MCF 10A (cell line): ENCODE measurements at places on chromosomes 6 and 20.
A peak's percentile ranks its signal among the peaks of the same experiment; 100 is the strongest.

- DNase-seq, result peak; percentile 81
These were observed 135.0 kb upstream of the MAN1A1 start for GRCh38 chr6:119484598-119484997.

DNA sequence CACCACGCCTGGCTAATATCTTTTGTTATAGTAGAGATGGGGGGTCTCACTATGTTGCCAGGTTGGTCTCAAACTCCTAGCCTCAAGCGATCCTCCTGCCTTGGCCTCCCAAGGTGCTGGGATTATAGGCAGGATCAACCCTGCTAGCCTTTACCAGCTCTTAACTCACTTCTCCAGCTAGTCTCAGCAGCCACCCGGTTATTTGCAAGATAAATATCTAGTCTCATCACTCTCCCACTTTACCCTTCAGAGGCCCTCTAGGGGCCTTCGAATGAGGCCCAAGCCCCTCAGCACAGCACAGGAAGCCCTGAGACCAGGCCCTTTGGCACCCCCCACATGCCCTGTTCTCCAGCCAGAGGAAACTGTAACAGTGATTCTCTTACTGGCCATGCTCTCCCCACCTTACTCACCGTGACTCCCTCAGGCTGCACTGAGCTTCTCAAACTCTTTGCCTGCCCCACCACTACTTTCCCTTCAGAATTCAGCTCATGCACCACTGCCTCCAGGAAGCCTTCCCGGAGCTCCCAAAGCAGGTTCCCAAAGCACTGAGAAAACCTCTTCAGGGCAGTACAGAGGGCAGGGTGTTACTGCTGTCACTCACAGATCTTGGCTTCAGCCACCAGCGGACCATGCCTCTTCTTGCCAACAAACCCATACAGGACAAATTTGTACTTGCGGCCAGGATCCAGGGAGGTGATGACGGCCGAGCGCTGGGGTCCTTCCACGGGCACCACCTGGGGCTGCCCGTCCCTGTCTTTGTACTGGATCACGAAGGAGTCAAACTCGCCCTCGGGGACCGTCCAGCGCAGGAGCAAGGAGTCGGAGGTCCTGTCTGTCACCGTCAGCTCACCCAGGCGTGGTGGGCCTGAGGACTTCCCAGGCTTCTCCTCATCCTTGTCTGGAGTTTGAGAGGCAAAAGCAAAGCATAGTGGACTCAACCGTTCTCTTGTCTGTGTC is 25.0 kb downstream of the TNXB start:
- DNase-seq, result no peak

- DNase-seq, result peak; percentile 22
These were observed 66.1 kb downstream of the CD24 start for GRCh38 chr6:106908386-106908840.

- DNase-seq, result no peak
These were observed 129.6 kb upstream of the NUP153 start for GRCh38 chr6:17836293-17836692.

DNA sequence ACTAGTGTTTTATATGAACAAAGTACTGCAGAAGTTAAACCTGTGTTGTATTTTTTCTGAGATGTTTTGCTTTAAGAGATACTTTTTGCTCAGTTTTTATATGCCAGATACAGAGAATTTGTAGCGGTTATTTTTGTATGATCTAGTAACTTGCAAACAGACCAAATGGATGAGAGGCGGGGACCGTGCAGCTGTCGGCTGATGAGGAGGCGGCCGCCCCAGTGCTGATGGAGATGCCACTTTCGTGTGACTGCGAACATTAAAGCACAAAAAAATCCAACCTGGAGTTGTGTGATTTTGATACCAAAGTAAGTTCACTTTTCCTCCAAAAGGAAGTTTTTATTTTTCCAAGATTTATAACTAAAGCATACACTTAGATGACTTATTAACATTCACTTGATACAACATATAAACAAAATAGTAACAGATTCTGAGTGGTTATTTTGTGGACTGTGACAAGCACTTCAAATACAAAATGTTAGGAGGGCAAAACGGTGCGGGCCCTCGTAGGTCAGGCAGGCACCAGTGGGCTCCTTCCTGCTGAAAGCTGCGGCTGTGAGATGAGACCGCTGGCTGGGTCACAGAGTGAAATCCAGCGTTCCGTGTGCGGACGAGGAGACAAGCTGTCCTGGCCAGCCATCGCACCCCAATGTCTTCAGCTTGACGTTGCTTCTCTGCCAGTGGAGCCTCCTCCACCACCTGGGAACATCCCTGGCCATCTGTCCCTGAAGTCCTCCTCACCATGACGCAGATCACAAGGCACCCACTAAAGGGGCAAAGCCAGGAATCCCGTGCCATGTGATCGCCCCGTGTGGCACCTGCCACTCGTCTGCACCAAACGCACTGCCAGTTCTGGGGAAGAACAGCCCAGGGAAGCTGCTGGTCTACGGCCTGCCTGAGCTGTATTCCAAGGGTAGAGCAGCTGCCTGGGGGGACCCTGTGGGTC is 4.0 kb upstream of the OGFR start:
- DNase-seq, result no peak

- no peak for DNase-seq
These were observed 239.5 kb upstream of the RAB32 start for GRCh38 chr6:146304181-146304580.

- DNase-seq, result no peak
These were observed 228.5 kb downstream of the PHF3 start for GRCh38 chr6:63864061-63864460.

DNA sequence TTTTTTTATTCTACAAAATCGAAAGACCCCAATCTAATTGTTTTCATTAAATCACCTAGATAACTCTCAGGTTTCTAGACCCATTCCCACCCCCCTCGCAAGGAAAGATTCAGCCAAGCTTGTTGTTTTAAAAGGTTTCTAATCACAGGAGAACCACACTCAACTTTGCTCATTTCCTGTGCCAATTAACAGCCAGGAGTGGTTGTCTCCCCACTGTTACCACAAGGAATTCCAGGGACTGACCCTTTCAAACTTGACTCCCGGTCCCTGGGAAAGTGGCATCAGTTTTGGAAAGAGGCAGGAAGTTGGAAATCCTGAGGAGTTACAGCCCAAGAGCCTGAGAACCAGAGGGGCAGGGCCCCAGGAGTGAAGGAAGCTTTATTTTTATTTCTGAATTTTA is 561.3 kb upstream of the JAG1 start:
- DNase-seq, result peak; percentile 18

GRCh38 chr6:29708432-29709179 is 14.6 kb upstream of the HLA-F start:
- no peak for DNase-seq

GRCh38 chr6:108665495-108666196 is 104.9 kb downstream of the FOXO3 start:
- DNase-seq, result no peak

DNA sequence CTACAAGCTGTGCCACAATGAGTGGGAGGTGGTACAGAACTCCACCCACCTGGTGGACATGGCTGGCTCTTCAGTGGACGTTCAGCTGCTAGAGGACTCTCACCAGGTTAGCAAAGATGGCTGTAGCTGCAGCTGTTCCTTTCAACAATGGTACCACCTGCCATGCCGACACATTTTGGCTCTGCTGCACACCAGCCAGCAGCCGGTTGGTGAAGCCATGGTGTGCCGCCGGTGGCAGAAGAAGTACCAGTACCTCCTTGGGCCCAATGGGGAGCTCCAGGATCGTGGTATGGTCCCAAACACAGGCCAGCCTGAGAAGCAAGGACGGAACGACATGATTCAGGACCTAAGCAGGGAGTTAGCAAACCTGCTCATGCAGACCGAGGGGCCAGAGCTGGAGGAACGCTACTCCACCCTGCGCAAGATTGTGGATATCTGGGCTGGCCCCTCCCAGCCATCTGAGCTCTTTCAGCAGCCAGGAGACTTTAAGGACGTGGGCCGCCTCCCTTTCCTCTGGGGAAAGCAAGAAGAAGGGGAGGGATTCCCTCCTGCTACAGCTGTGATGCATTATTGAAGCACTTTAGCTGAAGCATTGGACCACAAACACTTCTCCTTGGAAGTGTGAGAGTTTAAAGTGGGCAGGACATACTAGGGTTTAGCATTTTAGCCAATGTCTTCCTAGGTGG is 2.8 kb upstream of the ZSWIM1 start:
- no peak for DNase-seq

DNA sequence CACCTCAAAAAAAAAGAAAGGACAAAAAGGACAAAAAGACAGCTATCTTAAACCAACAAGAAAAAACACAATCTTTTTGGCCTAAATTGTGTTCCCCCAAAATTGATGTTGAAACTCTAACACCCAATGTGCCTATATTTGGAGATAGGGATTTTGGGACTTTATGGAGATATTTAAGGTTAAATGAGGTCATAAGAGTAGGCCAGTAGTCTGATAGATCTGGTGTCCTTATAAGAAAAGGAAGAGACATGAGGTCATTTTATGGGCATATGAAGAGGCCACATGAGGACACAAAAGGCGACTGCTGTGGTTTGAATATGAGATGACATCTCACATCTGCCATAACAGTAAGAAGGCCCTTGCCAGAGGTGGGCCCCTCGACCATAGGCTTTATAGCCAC is 49.5 kb downstream of the TRIM38 start:
- no peak for DNase-seq

DNA sequence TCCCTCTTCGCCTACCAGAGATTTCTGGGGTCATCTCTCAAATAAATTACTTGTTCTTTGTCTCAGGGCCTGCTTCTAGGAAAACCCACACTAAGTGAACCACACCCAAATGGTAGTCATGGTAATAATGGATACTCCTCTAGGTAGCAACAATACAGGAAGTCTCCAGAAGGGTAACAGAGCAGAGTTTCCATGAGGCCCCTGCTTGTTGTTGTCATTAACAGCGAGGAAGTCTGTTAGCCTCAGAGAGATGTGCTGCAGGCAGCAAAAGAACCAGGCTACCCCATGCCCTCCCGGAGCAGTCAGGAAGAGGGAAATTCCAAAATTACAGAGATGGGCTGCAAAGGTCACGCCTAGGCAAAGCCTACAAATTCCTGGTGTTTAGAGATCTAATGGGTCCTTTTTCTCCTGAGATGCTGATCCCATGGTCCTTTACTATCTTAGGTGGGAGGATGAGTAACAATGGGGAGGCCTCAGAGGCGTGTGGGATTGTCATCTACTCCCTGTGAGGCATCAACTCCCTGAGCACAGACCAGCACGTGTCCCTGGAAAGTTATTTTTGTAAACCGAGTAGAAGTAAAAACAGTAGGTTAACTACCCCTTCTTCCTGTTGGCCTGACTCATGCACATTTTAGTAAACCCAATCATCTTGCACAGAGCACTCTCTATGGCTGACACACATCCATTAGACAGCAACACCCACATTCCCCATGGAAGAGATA is 10.1 kb downstream of the ISM1 start:
- peak; percentile 68 for DNase-seq

- DNase-seq, result no peak
These were observed 327.8 kb upstream of the TBX18 start for GRCh38 chr6:85092226-85092625.

DNA sequence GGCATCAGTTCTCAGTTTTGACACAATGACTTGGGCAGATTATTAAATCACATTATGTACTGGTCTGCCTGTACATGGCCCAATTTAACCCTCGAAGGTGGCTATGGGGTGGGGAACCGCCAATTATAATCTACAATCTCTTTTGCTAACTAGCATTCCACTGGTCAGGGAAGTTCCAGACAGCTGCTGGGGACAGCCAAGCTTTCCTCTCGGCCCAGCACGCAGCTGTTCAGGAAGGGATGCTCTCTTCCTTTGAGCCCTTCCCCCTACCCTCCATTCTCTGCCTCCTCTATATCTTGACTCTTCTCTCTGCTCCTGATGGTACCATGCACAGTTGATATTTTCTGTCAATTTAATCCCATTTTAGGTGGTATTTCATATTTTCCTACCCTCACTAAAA is 233.5 kb upstream of the AGPAT4 start:
- DNase-seq, result no peak

GRCh38 chr6:108543175-108543940 is 17.4 kb upstream of the FOXO3 start:
- DNase-seq, result no peak

DNA sequence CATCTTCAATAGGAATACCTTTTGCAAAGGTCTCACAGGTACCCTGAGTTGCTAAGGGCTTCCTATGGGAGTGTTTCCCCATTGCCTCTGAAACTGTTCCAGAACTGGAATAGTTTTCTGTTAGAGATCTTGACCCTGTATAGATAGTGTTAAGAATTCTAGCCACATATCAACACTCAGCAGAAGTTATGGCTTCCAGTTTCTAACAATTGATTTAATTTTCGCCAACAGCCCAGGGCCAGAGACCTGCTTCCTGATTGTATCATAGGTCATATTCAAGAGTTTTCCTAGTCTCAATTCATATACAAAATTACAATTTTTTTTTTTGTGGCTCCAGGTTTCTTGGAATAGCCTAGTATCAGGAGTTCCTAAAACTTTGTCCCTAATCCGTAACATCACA is 61.0 kb downstream of the PXDC1 start:
- no peak for DNase-seq

DNA sequence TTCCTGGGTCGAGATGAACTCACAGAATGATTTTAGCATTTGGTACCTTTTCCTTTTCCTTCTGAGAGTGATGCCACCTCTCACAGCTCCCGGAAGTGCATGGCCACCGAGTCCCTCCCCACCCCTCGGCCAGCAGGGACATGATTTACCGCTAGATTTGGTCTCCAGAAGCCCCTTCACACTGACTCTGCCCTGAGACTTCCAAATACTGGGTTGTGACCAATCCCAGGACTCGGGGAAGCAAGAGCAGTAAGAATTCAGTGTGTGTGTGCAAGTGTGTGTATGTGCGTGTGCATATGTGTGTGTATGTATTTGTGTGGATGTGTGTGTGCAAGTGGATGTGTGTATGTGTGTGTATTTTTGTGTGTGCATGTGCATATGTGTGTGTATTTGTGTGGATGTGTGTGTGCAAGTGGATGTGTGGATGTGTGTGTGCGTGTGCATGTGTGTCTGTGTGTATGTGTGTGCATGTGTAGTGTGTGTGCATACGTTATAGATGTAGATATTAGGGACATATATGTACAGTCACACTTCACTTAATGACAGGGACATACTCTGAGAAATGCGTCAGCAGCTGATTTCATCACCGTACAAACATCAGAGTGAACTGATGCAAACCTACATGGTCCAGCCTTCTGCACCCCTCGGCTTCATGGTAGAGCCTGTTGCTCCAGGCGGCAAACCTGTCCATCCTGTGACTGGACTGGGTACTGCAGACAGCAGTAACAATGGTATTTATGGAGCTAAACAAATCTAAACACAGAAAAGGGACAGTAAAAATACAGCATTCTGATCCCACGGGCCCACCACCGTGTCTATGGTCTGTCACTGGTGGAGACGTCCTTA is 374.5 kb downstream of the TAF4 start:
- no peak for DNase-seq
